ENCODE measurements at places on chromosomes 2 and 18. TPM values are rescaled to one million over a fixed set of nuclear protein-coding genes. Genes with fewer than 3 reads are reported as not detected.

DNA sequence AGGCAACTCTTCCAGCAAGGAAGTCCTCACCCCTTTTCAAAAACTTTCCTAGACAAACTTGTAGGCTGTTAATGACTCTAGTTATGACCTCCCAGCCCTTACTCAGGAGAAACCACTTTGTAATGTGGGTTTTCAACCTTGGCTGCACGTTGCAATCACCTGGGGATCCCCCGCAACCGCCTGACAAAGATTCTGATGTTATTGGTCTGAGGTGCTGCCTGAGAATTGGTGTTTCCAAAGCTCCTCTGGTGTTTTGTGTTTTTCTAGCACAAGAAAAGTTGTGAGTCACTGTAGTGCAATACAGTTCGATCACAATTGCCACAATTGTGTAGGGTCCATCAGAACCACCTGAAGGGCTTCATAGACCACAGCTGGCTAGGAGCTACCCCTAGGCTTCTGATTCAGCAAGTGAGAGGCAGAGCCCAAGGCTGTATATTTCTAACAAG lies 121.6 kb downstream of the SP100 start:
- DNase-seq: no peak

- DNase-seq: peak; percentile 73
Observed at GRCh38 chr2:1715184-1716013, 28.9 kb downstream of the PXDN start.

The FSHR gene
- total RNA-seq: not detected

The VWC2L gene
- total RNA-seq: not detected

DNA sequence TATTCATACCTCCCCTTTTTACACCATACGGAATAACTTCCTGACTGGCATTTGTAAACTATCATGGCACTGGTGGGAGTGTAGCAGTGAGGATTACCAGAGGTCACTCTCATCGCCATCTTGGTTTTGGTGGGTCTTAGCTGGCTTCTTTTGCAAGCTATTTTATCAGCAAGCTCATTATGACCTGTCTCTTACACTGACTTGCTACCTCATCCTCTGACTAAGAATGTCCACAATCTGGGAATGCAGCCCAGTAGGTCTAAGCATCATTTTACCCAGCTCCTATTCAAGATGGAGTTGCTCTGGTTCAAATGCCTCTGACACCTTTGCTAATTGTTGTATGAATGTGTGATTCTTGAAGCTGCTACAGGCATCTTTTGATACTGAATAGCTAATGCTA lies 950.8 kb upstream of the SLC39A10 start:
- no peak for DNase-seq

The TEX44 gene
- total RNA-seq: not detected

The BOK gene
- total RNA-seq: 28.0 TPM

- peak; percentile 31 for DNase-seq
Observed at GRCh38 chr2:216107760-216108159, 1.4 kb upstream of the XRCC5 start.

DNA sequence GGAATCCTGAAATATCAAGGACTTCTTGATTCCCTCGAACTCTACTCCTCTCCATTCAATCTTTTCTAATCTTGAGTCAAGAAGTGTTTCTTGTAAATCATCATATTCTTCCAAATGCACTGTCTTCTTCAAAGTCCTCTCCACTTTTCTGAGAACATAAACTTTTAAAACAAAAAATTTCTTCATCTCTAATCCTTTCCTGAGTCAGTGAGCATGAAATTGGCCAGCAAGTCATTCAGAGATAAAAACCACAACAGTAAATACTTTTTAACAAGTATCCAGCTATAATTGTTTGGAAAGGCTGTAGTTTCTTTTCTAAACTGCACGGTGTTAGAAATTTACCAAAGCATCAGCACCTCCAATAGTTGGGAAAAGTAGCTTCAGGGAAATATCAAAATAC lies 312.6 kb upstream of the GALNT5 start:
- DNase-seq: no peak

DNA sequence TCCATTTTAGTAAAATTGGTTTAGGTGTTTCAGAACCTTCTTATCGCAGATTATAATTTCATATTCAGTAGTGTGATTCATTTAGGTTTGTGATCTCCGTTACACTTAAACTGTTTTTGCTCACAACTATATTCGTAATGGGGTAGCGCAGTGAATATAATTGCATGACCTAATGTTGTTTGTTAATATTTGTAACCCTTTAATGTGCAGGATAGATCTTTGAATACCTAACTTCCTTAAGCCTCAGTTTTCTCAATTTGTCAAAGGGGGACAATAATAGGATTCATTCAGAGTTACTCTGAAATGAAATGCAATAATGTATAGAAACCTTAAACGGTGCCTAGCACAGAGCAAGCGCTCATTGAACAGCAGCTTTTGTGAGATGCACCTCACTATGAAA lies 558 bp upstream of the ZDBF2 start:
- peak; percentile 25 for DNase-seq

The GREB1L gene
- total RNA-seq: 6.8 TPM

DNA sequence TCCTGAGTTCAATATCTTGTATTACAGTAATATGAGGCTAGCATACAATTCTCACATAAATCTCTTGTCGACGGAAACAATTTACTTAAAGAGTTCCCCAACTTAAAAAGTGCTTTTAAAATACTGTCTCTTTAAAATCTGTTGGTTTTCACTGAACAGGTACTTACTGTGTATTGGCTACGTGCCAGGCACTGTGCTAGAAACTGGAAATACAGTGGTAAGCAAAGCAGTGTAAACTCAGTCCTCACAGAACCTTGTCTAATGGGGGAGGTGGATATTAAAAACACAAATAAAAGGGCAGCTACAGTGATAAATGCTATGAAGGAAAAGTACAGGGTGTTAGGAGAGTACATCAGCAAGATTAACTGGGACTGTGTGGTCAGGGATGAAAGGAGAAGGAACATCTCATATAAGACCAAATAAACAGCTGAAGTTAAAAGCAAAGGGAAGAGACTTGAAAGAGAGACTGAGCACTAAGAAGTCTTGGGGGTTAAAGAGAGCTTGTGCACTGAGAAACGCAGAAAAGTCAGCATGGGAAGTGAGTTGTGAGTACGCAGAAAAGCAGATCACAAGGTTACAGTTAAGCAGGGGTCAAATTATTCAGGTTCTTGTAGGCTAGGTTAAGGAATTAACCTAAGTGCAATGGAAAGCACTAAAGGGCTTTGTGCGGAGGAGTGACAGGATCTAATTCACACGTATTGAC lies 52.5 kb downstream of the USP40 start:
- peak; percentile 13 for DNase-seq

- DNase-seq: no peak
Observed at GRCh38 chr2:117717072-117717471, 97.4 kb upstream of the DDX18 start.

DNA sequence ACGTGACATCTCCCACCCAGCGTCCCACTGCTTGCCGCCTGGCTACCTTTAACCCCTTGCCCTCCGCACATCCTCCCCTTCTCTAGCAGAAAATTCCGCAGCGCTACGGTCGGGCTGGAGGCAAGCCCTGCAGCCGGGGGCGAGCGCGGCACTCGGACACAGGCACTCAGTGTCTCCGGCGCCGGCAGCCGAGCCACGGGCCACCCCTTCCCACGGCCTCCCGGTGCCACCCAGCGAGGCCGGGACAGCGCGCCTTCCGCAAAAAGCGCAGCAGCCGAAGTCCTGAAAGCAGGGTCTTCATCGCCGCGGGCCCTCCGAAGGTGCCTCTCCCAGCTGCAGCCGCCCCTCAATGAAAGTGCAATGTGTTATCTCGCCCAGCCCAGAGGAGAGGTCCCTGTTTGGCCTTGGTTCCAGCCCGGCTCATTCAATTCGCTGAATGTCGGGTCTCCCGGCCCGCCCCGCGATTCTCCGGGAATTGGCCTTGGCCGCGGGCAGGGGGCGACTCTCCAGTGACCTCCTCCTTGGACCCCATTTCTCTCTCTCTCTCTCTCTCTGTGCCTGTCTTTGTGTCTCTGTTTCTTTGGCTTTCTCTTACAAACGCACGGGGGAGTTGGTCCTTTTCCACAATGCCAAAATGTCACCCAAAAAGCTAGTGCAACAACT lies 1.1 kb downstream of the DLGAP1 start:
- DNase-seq: peak; percentile 27

The RAD51AP2 gene
- 0.10 TPM for total RNA-seq

The ABCG8 gene
- not detected for total RNA-seq

GRCh38 chr18:76459687-76460350 lies 35.2 kb downstream of the ZNF516 start:
- DNase-seq: no peak

The MALL gene
- total RNA-seq: 19.2 TPM

GRCh38 chr2:13135856-13136255 lies 419.1 kb downstream of the TRIB2 start:
- DNase-seq: no peak

- DNase-seq: no peak
Observed at GRCh38 chr2:203672856-203673255, 33.6 kb upstream of the CD28 start.

- DNase-seq: no peak
Observed at GRCh38 chr18:12352188-12352587, 24.8 kb downstream of the AFG3L2 start.

- no peak for DNase-seq
Observed at GRCh38 chr18:77897606-77898005, 648.0 kb downstream of the GALR1 start.

- no peak for DNase-seq
Observed at GRCh38 chr18:68826121-68826520, 28.2 kb downstream of the CCDC102B start.

DNA sequence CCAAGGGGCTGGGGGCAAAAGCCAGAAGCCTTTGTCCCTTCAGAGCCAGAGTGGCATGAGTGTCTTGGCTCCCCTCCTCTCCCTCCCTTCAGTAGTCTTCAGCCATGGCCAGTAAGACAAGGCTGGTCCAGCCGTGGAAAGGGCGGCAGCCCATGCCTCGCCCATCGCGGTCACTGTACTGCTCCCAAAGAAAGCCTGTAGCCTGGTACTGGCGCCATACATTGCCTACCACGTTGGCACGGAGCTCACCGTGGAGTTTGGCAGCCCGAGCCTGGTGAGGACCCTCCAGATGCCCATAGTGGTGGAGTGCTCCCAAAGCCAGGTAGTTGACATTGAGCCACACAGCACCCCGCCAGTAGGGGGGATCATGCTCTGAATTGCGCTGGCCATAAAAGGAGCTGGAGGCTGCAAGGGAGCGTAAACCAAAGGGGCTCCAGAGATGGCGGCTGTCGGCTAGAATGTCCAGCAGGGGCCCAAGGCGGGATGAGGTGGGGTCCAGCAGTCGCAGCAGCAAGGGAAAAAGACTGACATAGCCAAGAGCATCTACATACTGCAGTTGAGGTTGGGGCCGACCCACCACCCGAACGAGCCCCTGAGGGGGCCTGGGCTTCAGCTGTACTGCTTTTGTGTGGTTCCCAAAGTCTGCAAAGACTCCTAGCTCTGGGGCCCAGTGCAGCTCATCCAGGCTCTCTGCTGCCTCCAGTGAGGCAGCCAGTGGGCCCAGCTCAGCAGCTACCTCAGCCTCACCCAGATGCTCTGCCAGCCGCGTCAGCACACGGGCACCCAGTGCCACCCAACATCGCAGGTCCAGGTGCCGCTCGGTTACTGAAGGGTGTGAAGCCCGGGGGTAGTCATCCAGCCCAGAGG lies 3.2 kb downstream of the WBP1 start:
- no peak for DNase-seq

- DNase-seq: peak; percentile 65
Observed at GRCh38 chr2:43426305-43427031, 169.4 kb downstream of the THADA start.

The ALKAL2 gene
- total RNA-seq: 2.3 TPM

DNA sequence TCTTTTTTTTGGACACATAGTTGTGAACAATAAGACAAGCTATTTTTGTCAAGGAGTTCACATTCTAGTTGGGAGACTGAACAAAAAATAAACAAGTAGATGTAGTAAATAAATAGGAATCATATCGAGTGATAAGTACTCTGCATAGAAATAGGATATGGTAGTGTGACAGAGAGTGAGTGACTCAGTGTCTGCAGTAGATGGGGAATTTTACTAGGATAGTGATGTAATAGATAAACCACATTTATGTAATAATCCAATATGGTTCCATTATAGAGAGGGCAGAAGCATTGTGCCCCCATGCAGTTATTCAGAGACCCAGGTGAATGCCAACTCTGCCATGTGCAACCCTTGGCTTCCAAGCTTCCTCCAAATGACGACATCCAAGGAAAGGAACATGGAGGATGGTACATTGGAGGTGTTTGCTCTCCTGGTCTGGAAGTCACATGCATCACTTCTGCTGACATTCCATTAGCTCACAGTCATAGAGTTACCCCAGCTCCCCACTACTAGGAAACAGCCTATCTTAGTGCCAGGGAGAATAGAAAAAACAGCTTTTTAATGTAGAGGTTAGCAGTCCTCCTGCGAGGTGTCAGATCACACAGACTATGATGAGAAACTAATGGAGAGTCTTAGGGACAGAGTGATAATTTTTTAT lies 595.4 kb downstream of the NYAP2 start:
- no peak for DNase-seq

DNA sequence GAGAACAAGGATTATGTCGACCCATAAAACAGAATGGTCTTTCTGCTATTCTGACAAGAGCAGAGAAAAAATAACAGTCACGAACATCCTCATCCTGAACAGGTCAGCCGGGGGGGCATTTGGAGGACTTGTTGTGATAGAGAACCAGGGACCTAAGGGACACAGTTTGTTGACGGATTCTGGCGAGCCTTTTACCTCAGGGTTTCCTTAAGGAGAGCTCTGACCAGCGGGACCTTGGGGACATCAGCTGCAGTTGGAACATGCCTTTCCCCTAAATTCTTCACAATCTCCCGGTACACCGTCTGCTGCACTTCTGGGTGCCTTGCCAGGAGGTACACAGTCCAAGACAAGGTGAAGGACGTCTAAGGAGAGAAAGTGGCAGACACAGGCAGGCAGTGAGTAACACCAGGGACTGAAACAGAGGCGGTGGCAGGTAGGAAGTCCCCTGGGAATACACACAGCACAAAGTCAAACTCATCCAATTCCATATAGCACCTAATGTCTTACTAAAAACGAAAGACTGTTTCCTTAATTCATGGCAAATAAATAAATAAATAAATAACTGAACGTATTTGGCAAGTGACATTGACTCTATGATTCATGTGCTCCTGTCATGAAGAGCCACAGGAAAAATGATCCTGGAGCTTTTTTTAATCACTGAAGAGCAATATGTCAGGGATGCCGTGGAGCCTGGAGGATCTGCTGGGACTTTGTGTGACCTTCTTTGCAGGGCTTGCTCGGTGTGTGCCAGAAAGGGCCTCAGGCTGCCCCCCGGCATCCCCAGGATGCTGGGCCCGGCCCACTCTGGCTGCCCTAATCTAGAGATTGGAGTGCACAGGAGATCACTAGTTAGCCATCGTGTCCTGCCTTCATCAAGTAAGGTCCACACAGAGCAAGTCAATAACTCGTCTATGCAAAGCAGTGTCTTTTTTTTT lies 24.7 kb downstream of the CYP27C1 start:
- DNase-seq: no peak

DNA sequence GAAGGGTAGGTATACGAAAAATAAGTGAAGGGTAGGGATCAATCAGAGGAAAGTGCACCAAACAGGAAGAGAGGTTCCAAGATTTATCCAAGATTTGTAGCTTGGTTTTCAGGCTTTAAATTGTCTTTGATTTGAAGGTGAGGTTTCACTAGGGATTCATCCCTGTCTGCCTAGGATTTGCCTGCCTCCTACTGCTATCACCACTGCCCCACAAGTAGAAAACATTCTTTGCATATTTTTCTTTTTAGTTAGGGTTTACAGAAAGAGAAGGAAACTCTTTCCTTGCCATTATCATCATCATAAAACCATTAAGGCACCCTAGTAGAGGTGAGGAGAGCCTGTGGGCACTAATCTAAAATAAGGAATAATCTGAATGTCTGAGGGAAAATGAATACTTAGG lies 45.8 kb upstream of the TANC1 start:
- no peak for DNase-seq

GRCh38 chr18:35515460-35516130 lies 17.8 kb upstream of the INO80C start:
- no peak for DNase-seq

Measured in tongue (tissue), 3 donors.